ENCODE measurements at places on chromosomes 6 and 20.

DNA sequence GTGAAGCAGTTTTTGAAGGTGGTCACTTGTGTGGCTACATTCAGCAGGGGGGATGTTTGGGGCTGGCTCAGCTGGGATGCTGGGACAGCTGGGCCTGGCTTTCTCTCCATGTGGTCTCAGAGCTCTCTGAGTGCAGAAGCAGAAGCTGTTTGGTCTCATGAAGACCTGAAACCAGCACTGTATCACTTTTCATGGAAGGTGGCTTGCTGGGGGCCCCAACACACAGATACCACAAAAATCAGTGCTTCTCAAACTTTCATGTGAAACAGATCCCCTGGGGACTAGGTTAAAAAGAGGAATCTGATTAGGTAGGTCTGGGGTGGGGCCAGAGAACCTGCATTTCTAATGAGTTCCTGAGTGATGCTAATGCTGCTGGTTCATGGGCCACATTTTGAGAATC, 347.3 kb downstream of the DHX35 start:
- no peaks in the 10 kb centered on the region for H3K4me1 ChIP-seq
- H3K36me3 ChIP-seq = no peaks in the 10 kb centered on the region
- peaks cover 16% of the 10 kb centered on the region for H3K27me3 ChIP-seq
- H3K27ac ChIP-seq = no peak overlapping the region
- no peak for DNase-seq

- H3K36me3 ChIP-seq = peaks cover 4% of the 10 kb centered on the region
- DNase-seq = no peak
- peak overlapping the region; percentile 86 for H3K27ac ChIP-seq
- H3K4me3 ChIP-seq = no peak overlapping the region
Observed at GRCh38 chr20:50415516-50416268, 94.5 kb upstream of the PTPN1 start.

- H3K4me1 ChIP-seq = no peaks in the 10 kb centered on the region
- no peak for DNase-seq
- peaks cover 3% of the 10 kb centered on the region for H3K27me3 ChIP-seq
- no peaks in the 10 kb centered on the region for H3K36me3 ChIP-seq
Observed at GRCh38 chr6:81572020-81572419, 180.5 kb downstream of the TENT5A start.

DNA sequence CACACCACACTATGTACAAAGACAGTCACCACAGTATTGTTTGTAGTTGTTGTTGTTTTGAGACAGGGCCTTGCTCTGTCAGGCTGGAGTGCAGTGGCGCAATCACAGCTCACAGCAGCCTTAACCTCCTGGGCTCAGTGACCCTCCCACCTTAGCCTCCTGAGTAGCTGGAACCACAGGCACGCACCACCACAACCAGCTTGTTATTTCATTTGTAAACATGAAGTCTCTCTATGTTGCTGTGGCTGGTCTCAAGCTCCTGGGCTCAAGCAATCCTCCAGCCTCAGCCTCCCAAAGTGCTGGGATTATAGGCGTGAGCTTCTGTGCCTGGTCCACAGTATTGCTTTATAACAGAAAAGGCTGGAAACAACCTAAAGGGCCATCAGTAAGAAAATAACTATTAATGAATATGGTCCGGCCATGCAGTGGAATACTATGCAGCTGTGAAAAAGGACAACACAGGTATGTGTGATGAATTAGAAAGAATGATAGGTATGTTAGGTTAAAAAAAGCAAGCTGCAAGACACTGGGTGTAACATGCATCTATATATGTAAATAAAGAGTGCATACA, 30.0 kb upstream of the PTGIS start:
- H3K27me3 ChIP-seq = no peaks in the 10 kb centered on the region
- no peak overlapping the region for H3K27ac ChIP-seq
- no peaks in the 10 kb centered on the region for H3K36me3 ChIP-seq
- peaks cover 29% of the 10 kb centered on the region for H3K4me1 ChIP-seq
- no peak overlapping the region for H3K4me3 ChIP-seq

GRCh38 chr20:21262812-21263211, 40.3 kb upstream of the XRN2 start:
- no peak overlapping the region for H3K27ac ChIP-seq
- no peak overlapping the region for H3K4me3 ChIP-seq
- no peaks in the 10 kb centered on the region for H3K4me1 ChIP-seq
- no peaks in the 10 kb centered on the region for H3K36me3 ChIP-seq

GRCh38 chr6:142236691-142237090, 65.1 kb upstream of the ADGRG6 start:
- no peak for DNase-seq
- no peak overlapping the region for H3K4me3 ChIP-seq
- no peak overlapping the region for H3K27ac ChIP-seq
- H3K27me3 ChIP-seq = no peaks in the 10 kb centered on the region
- no peaks in the 10 kb centered on the region for H3K36me3 ChIP-seq
- H3K4me1 ChIP-seq = peaks cover 8% of the 10 kb centered on the region

DNA sequence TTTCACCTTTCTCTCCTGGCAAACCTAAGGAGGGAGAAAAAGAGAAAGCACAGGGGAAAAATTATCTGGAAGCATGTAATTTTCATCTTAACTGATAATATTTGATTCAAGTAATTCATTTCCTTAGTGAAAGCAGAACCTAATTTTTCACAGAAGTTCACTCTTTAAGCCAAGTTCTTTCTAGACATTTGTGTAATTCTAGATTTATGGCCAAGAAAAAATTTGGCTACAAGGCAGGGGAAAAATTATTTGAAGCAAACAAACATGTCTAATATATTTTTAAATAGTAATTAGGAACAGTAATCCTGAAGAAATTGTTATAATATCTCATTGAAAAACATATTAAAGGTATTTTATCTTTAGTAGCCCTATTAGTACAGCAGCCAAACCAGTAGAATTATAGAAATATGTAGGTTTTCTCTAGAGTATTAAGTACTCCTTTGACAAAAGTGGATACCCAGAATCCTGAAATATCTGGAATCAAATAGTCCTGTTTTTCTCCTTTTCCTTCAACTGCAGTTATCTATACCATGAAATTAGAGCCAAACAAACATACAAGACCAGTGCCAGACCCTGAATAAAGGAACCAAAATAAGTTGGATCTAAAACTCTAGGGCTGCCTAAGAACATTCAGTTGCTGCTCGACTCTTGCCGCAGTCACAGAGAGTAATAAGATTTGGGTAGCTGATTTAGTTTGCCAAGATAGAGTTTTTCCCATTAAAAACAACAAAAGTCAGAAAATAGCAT, 116.5 kb downstream of the COL12A1 start:
- H3K27me3 ChIP-seq = peaks cover 19% of the 10 kb centered on the region
- no peak overlapping the region for H3K4me3 ChIP-seq
- peaks cover 5% of the 10 kb centered on the region for H3K36me3 ChIP-seq
- no peak overlapping the region for H3K27ac ChIP-seq
- DNase-seq = no peak

- no peak for DNase-seq
- no peaks in the 10 kb centered on the region for H3K36me3 ChIP-seq
- H3K27ac ChIP-seq = no peak overlapping the region
- H3K27me3 ChIP-seq = no peaks in the 10 kb centered on the region
Observed at GRCh38 chr6:38846844-38847243, 131.7 kb downstream of the DNAH8 start.

DNA sequence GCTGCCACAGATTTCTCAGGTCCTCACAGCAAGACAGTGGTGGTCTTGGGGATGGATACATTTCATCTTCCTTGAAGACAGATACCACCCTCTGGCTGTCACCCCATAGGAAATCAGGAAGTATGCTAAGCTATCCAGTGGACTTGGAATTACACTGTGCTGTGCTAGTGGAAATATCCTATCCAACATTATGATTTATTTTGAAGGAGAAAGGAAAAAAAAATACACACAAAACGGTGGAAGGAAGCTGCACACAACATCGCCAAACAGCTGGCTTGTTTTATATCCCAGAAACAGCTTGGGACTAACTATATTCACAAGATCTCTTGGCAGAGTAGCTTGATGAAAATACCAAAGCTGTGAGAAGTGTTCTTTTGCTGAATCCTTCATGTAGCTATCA, 257.6 kb downstream of the LAMA2 start:
- no peaks in the 10 kb centered on the region for H3K27me3 ChIP-seq
- peaks cover 4% of the 10 kb centered on the region for H3K36me3 ChIP-seq
- H3K4me3 ChIP-seq = no peak overlapping the region
- DNase-seq = no peak
- H3K27ac ChIP-seq = no peak overlapping the region
- H3K4me1 ChIP-seq = no peaks in the 10 kb centered on the region

GRCh38 chr20:52963131-52963530, 9.0 kb upstream of the TSHZ2 start:
- no peaks in the 10 kb centered on the region for H3K36me3 ChIP-seq

- no peak overlapping the region for H3K27ac ChIP-seq
- peaks cover 9% of the 10 kb centered on the region for H3K27me3 ChIP-seq
- no peak for DNase-seq
- no peak overlapping the region for H3K4me3 ChIP-seq
Observed at GRCh38 chr6:24933266-24933665, 2.5 kb downstream of the RIPOR2 start.

- H3K36me3 ChIP-seq = no peaks in the 10 kb centered on the region
- H3K4me1 ChIP-seq = peaks cover 15% of the 10 kb centered on the region
- no peak for DNase-seq
- no peak overlapping the region for H3K27ac ChIP-seq
Observed at GRCh38 chr6:26230351-26230750, 134.6 kb upstream of the BTN3A2 start.

DNA sequence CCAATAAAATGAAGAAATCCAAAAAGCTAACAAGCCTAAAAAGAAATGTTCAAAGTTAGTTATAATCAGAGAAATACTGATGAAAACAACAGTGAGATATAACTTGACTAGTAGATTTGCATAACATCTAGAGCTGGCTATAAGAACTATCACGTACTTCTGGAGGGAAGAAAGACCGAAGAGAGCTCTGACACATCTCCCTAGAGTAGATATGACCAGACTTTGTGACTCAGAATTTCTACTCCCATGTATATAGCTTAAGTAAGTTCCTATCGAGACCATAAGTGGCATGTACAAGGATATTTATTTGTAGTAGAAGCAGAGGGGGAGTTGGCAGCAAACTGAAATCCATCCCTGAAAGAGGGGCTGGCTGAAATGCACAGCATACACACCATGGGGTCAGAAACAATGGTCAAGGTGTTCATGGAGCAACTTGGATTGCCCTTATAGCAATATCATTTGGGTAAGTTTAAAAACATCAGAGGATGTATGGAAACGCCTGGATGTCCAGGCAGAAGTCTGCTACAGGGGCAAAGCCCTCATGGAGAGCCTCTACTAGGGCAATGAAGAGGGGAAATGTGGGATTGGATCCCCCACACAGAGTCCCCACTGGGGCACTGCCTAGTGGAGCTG, 25.6 kb upstream of the IL17A start:
- H3K4me3 ChIP-seq = no peak overlapping the region
- no peaks in the 10 kb centered on the region for H3K36me3 ChIP-seq
- H3K27me3 ChIP-seq = peaks cover 6% of the 10 kb centered on the region

DNA sequence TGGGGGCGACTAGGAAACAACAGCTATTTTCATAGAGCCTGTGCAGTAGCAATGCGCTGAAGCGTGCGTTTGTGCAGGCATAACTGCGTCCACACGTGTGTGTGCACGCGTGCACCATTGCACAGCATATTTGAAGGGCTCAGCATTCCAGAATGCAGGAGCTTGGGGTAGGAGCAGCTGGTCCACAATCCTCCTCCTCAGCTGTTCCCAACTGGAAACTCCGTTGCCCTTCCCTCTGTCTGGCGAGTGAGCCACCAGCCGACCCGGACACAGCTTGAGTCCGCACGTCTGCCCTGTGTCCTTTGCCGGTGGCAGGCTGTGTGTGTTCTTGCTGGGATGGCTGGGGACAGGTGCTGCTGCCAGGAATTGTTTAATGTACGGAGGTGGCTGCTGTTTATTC, 110.2 kb downstream of the SASH1 start:
- peaks cover 30% of the 10 kb centered on the region for H3K36me3 ChIP-seq
- H3K4me1 ChIP-seq = peaks cover 34% of the 10 kb centered on the region
- no peaks in the 10 kb centered on the region for H3K27me3 ChIP-seq
- no peak overlapping the region for H3K4me3 ChIP-seq
- no peak for DNase-seq
- H3K27ac ChIP-seq = no peak overlapping the region

DNA sequence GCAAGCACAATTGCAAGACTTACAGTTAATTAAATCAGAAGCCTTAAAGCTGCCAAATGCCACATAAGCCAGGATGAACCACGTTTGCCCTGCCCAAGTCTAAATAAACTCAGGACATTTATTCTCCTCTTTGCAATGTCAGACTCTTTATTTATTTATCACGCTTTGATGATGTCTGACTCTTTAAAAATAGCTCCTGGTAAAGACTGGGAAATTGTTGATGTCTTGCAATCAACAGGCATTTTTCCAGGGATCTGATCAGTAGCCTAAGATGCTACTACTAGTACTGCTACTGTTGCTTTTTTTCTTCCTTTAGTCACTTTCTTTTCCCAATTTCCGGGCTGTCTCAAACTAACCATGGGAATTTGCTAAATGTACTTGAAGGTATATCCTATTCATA, 365.8 kb upstream of the MARCKS start:
- no peak for DNase-seq
- H3K27me3 ChIP-seq = no peaks in the 10 kb centered on the region

DNA sequence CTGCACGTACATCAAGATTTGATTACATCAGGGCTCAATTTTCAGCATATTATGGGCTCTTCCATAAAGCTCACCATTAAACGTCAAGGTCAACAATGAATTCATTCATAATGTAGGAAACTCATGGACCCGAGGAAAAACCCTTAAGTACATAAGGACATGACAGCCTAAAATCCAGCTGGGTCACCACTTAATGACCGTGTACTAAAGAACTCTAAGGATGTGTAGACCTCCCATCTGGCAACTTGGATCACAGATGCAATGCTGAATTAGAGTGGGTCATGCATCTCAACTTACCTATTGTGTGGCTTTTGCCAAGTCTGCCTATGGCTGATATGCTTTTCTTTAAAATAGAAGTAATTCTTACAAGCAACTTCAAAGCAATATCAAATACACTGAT, 26.7 kb upstream of the DEFB112 start:
- H3K4me1 ChIP-seq = no peaks in the 10 kb centered on the region
- DNase-seq = no peak
- no peaks in the 10 kb centered on the region for H3K36me3 ChIP-seq
- peaks cover 6% of the 10 kb centered on the region for H3K27me3 ChIP-seq
- H3K4me3 ChIP-seq = no peak overlapping the region

DNA sequence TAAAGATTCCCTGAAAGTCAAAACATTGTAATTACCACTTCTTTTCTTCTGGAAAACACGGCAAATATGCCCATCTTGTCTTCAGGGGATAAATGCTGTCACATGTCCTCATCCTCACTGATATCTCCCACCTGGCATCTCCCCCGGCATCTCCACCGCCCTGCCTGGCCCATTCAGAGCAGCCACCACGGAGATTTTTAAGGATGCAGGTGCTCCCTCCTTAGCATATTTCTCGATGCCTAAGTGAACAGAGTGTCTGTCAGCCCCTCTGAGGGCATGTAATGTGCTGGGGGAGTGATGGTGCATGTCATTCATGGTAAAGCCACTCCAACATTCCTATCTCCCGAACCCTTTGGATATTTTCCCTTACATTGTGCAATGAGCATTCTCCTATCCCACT, 215.5 kb downstream of the PREX1 start:
- H3K27me3 ChIP-seq = peaks cover 3% of the 10 kb centered on the region
- no peaks in the 10 kb centered on the region for H3K36me3 ChIP-seq
- H3K27ac ChIP-seq = no peak overlapping the region
- DNase-seq = no peak

DNA sequence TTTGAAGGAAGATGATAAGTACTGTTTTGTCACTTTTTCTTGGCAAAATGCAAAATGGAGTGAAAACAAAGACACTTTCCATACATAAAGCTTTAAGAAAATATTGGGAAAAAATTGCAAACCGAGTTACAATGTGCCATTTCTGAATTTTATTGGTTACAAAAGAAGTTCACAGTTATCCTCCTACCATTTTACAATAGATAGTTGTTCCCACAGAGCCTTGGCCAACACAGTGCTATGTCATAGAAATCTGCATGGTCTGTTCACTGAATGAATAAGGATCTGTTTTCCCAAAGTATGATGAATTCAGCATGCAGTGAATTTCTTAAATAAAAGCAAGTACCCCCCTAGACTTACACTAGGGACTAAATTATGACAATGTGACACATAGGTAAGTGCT, 268.2 kb upstream of the POU3F2 start:
- no peak overlapping the region for H3K27ac ChIP-seq
- H3K4me3 ChIP-seq = no peak overlapping the region
